ENCODE measurements at places on chromosomes 11 and 22. TPM values are rescaled to one million over a fixed set of nuclear protein-coding genes. Genes with fewer than 3 reads are reported as not detected.

DNA sequence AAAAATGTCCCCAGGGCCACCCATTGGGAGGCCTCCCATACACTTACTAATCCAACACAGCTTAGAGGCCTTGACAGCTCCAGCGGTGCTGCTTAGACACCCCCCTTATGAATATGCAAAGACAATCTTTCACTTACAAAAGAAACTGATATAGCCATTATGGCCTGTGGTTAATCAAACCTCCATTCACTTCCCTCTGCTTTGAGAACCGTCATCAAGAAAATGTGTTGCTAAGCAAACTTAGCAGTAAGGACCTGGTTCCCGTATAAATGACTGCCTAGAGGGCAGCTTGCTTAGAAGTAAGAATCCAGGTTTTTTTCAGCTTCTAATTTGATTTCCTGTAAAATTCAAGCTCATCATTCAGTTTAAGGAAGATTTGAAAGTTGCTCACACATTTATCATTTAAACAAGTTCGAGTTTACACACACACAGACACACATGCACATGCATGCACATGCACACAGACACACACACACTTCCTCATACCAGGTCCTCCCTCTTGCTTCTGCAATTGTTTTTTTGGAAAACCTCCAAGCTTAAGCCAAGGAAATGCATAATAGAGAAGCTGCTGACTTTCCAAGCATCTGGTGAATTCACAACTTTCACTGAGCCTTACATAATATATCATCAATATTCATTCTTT, 137.7 kb upstream of the BLID start:
- DNase-seq = no peak

GRCh38 chr11:64687643-64688533, 35.1 kb downstream of the NRXN2 start:
- no peak for DNase-seq

DNA sequence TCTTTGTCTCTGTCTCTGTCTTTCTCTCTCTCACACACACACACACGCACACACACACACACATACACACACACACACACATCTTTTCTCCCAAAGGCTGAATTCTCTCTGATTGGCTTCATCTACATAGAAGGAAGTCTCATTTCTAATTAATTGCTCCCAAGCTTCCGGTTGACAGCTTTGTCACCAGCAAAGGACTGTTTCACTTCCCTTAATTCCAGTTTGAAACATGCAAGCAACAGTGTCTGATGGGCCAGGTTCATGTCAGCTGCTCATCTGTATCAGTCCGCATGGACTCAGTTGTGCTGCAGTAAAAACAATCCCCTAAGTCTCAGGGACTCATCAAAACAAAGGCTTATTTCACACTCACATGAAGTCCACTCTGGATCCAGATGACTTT, 16.2 kb upstream of the PVALB start:
- no peak for DNase-seq

- peak; percentile 91 for DNase-seq
Measured at GRCh38 chr11:118194835-118195627, 18.6 kb upstream of the SCN2B start.

HBB gene
- not detected for total RNA-seq

Data from kidney epithelial cell (primary cell).